ENCODE measurements at places on chromosomes 11 and 22.

GRCh38 chr11:82792822-82793569, 59.3 kb upstream of the FAM181B start:
- no peak for DNase-seq

DNA sequence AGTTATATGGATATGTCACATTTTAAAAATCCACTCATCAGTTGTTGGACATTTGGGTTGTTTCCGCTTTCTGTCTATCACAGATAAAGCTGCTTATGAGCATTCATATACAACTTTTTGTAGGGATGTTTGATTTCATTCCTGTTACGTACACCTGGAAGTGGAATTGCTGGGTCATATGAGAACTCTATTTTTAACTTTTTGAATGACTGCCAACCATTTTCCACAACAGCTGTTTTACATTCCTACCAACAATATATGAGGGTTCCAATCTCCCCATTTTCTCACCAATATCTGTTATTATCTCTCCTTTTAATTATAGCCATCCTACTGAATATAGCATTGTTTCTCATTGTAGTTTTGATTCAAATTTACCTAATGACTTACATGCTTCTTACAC, 172.0 kb downstream of the UVRAG start:
- no peak for DNase-seq

- DNase-seq = no peak
Observed at GRCh38 chr11:16603245-16603644, 135.2 kb upstream of the C11orf58 start.

GRCh38 chr22:44671742-44672141, 30.3 kb upstream of the PRR5 start:
- no peak for DNase-seq

DNA sequence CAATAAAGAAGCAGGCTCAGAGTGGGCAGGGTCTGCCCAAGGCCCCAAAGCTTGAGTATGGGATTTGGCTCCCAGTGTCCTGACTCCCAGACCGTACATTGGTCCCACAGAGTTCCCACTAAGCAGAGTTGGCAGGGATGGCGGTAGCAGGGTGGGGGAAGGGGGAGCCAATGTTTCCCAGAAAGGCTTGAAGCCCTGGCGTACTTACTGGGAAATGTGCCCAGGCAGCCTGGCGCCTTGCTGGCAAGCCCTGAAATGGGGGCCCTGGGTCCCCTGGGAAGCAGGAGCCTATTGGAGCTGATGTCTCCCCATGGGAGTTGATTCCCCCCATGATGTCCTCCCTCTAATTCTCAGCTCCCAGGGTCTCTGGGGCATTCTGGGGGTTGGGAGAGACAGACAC, 9.3 kb downstream of the ARHGEF17 start:
- DNase-seq = no peak

- DNase-seq = no peak
Observed at GRCh38 chr11:39651857-39652461, 1807.5 kb downstream of the LRRC4C start.

GRCh38 chr22:26781596-26781995, 124.2 kb downstream of the MIAT start:
- no peak for DNase-seq

Measured in NCI-H524 treated with DMSO at 0.1 percent for 48 hours (cell line).